Stimulated activated CD8-positive, alpha-beta memory T cell treated with anti-CD3 and anti-CD28 coated beads, Interleukin-15, amount 100 ng/mL, for 48 hours (primary cell): ENCODE measurements at places on chromosomes 16 and 17.

DNA sequence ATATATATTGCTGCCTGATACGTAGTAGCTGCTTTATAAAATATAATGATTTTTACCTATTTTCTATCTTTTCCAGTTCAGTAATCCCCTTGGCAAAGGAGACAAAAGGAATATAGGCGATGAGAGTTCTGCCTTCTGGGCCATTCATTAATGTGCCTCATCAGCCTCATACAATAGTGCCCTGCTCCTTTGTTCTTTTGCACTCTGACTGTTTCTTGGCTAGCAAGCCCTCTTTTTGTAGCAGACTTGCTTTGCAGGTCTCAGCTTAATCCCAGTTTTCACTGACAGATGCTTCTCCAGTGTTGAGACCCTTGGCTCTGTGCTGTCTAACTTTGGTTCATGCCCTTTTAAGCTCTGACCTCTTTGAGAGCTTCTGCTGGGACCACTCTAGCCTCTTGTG is 10.4 kb downstream of the HSD17B2 start:
- no peak for DNase-seq

DNA sequence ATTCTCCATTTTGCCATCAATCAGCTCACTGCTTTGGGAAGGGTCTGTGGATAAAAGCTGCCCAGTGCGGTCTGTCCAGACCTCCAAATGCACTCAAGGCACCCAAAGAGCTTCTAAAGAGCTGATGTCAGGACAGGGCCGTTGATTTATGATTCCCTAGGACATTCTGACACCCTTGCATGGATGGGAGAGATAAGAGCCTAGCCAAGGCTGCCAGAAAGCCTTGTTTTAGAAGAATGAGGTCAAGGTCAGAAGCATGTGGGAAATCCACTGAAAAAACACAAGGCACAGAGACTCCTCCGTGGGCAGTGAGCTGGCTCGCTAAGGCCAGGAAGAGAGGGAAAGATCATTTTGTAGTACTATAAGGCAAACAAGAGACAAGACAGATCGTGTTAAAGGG is 214.0 kb downstream of the CDH11 start:
- no peak for DNase-seq

DNA sequence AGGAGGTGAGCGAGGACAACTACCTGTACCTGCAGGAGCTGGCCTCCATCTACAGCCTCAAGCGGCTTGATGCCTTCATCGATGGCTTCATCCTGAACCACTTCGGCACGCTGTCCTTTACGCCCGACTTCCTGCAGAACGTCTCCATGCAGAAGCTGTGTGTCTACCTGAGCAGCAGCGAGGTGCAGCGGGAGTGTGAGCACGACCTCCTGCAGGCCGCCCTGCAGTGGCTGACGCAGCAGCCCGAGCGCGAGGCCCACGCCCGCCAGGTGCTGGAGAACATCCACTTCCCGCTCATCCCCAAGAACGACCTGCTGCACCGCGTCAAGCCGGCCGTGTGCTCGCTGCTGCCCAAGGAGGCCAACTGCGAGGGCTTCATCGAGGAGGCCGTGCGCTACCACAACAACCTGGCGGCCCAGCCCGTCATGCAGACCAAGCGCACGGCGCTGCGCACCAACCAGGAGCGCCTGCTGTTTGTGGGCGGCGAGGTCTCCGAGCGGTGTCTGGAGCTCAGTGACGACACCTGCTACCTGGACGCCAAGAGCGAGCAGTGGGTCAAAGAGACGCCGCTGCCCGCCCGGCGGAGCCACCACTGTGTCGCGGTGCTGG is 9.0 kb downstream of the KLHL36 start:
- DNase-seq, result no peak

DNA sequence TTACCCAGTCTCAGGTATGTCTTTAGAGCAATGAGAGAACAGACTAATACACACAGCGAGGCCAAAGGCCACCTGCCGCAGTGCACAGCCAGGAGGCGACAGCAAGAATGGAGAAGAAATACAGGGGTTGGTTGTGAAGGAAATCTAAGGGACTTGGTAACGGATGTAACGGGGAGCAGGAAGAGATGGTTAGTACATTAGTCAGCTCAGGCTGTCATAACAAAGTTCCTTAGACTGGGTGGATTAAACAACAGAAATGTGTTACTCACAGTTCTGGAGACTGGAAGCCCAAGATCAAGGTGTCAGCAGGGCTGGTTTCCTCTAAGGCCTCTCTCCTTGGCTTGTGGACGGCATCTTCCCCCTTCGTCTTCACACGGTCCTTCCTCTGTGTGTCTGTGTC is 47.1 kb downstream of the TVP23C start:
- no peak for DNase-seq

DNA sequence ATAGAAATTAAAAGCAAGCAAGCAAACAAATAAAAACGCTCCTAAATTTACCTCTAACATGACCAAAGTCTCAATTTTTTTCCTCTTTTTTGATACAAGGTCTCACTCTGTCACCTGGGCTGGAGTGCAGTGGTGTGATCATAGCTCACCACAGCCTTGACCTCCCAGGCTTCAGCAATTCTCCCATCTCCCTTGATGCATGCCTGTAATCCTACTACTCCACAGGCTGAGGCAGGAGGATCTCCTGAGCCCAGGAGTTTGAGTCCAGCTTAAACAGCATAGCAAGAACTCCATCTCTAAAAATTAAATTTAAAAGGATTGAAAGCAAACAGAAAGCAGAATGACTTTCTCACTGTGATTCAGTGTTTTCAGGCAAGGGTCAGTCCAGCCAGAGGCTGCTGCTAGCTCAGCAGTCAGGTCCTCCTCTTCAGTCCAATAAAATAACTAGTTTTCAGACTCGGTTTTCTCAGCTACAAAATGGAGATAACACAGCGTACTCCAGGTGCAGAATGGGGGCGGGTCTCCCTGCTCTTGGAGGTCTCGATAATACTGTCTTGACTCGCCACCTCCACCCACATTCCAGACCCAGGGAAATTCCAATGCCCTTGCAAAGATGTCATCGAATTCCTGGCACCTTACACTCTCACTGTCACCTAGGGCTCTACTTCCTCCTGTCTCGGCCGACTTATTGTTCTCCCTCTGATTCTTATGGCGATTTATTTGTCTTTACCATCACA is 20.7 kb upstream of the MRTFB start:
- DNase-seq, result no peak

DNA sequence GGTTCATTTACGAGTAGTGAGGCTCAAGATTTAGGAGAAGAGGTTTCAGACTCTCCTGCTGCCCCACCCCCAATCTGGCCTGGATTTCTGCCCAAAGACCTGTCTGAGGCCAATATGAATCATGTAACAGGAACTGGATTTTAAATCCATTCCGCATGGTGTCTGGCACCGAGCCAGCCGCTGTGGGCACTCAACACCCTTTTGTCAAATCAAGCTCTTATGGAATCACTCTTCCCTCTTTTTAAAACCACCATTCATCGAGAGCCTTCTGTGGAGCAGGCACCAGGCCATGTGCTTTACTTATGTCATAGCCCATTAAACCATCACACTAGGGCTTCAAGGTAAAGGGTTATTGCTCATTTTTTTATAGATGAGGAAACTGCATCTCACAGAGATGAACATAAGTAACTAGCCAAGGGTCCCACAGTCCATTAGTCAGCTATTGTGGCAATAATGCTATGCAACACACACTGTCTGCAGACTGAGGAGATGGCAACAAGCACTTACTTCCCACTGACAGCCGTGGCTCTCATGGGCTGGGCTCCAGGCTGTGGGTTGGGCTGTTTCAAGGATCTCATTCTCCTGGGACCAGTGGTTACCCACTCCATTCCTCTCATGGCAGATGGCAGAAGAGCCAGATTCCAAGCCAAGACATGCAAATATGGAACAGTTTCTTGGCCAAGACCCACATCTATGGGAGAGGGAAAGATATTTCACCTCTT is 93.6 kb downstream of the WSCD1 start:
- no peak for DNase-seq

GRCh38 chr16:48123104-48123788 is 32.5 kb downstream of the ABCC12 start:
- DNase-seq, result peak; percentile 64

DNA sequence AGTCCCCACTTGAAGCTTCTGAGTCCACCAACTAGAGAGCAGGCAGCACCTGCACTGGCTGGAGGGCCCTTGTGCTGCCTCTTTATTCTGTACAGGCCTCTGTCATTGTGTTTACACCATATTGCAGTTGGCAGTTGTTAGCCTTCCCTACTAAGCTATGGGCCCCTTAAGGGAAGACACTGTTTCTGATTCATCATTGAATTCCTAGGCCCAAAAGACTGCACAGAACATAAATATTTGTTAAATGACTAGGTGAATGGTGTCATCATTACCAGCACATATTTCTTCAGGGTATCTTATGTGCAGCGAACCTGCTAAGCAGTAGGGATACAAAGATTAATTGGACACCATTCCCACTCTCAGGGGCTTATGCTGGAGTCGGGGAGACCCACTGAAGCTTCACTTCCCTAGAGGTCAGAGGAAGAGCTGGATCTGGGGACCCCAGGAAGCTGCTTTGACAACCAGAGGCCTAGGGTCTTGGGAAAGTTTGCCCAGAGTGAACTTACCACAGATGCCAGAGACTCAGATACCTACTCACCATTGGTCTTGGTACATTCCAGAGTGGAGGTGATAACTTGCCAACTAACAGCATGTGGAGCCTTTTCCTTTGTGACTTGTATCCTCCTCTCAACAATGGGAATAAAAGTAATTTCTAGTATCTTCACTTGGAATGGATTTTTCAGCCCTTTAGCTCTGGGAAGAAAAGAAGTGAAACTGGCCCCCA is 28.7 kb upstream of the DDX52 start:
- no peak for DNase-seq

DNA sequence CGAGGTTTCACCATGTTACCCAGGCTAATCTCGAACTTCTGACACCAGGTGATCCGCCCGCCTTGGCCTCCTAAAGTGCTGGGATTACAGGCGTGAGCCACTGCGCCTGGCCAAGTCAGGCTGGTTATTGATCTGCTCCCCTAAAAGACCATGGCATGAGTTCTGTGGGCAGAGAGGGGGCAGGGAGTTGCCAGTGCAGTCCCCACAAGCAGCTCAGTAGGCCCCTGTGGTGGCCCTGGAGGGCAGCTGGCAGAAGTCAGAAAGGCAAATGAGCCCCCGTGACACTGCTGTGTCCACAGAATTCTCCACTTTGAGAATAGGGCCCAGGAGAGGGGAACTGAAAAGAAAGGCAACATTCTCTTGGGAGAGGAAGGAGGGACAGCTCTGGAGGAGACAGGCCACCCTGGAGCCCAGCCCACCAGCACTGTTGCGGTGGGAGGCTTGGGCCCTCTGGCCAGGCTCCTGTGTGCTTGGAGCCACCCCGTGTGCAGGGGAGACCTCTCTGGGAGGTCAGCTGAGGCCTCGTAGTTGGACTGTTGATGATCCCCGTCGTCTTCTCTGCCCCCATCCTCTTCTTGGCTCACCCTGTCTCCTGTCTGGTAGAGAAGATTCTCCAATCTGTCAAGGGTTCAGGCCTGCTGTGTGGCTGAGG is 2.1 kb upstream of the AMDHD2 start:
- DNase-seq, result no peak

DNA sequence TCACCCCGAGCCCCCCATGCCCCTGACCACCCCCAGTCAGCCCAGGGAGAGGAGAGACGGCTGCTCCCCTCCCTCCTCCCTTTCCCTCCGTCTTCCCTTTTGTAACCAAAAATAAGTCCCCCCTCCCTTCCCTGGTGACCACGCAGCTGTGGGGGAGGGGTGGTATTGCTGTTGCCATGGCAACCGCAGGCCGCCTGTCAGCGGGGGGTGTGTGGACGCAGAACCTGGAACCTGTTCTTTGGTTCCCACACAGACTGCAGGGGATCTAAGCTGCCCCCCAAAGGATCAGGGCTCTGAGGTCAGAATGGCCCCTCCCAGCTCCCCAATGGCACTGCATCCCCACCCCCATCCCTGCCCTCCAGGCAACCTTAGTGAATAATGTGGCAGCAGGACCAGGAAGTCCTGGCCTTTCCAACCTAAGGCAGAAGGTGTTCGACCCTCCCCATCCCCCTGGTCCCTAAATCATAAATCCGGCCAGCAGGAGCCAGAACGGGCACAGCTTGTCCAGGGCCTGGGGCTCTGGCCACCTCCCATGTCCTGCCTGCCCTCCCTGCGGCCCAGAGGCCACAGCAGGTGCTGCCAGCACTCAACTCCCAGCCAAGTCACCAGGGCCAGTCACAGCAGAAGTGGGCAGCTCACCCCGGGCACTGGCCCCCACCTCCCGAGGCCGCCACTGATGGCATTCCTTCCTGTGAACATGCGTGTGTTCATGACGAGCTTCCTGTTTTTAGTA is 12.0 kb downstream of the CA4 start:
- no peak for DNase-seq

- DNase-seq, result no peak
Measured at GRCh38 chr16:1346422-1347285, 5.0 kb downstream of the TSR3 start.

DNA sequence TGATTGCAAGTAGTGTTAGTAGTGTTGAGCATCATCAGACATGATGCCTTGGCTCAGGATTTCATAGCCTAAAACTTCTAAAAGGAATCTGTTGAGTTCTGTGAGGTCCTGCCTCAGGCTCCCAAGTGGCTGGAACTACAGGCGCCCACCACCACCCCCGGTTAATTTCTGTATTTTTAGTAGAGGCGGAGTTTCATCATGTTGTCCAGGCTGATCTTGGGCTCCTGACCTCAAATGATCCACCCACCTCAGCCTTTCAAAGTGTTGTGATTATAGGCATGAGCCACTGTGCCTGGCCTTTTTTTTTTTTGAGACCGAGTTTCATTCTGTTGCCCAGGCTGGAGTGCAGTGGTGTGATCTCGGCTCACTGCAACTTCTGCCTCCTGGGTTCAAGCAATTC is 5.7 kb downstream of the PSMD11 start:
- no peak for DNase-seq

- no peak for DNase-seq
Measured at GRCh38 chr16:86213437-86214205, 296.7 kb upstream of the FOXF1 start.

DNA sequence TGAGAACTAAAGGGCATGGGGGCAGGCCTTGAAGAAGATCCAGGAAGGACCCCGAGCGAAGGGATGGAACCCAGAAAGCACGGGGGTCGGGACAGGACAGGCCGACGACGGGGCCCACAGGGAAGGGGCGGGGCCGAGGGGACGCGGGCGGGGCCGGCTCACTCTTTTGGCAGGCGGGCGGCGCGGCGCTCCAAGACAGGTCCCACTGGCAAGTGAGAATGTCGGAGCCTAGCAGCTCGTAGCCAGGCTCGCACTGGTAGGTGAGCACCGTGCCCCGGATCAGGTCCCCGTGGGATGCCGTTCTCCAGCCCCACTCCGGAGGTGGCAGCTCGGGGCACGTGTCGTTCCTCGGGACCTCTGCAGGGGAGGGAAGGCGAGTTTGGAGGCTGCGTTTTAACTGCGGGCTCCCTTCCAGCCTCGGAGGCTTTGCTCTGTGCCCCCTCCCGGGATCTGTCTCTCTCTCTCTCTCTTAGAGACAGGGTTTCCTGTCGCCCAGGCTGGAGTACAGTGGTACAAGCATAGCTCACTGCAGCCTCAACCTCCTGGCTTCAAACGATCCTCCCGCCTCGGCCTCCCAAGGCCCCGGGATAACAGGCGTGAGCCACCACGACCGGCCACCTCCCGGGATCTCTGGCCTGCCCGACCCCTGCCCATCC is 13.7 kb upstream of the CDIPT start:
- DNase-seq, result no peak
